IPS-NIHi11 (cell line): ENCODE measurements at places on chromosomes 11 and 22.

- DNase-seq: no peak
These were observed 1314.0 kb downstream of the JRKL start for GRCh38 chr11:97703851-97704250.

DNA sequence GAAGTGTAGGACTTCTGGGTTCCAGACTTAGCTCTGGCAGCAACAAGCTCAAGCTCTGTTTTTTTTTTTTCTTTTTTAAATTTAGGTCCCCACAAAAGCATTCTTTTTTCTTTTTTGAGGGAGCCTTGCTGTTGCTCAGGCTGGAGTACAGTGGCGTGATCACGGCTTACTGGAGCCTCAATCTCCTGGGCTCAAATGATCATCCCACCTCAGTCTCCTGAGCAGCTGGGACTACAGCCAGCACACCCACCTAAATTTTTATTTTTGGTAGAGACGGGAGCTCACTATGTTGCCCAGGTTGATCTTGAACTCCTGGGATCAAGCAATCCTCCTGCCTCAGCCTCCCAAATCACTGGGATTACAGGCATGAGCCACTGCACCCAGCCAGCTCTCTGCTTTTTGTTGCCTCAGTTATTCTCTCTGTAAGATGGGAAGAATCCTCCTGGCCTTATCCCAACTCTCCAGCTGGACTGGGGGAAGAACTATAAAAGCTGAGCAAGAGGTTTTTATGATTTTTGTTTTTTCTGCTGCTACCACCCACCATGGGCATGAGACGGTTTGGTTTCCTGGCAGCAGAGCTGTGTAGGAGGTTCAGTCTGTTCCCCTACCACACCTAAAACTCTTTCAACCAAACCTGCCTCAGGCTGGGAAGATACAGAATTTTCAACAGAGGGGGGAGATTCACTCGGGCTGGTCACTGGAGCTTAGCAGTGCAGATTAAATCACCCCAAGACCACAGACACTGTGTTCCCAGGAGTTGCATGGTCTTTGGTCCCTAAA lies 11.6 kb upstream of the MTFP1 start:
- no peak for DNase-seq

- no peak for DNase-seq
These were observed 9.6 kb downstream of the PARVB start for GRCh38 chr22:44033694-44034093.

DNA sequence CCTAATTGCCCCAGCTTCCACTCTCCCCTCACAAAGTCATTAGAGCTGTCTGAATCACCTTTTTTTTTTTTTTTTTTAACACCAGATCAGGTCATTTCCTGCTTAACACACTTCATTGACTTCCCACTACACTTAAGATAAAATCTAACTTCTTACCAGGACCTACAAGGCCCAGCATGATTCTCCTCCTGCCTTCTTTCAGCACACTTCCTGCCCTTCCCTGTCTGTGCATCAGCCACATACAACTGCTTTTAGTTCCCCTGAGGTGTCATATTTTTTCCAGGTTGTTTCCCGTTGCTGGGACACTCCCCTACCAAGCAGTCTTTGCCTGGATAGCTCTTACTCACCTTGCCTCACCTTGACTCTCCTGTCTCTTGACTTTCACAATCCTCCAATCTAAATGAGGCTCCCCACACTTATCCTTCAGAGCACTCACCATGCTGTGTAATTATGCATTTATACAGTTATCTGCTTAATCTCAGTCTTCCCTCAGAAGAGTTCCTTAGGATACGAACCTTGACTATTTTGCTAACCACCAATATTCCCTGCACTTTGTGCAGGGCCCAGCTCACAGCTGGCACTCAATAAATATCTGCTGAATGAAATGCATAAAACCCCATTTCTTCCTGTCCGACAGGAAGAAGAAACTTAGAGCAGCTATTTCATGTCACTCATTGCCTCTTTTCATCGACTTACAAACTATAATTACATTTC lies 96.6 kb upstream of the AKIP1 start:
- no peak for DNase-seq

DNA sequence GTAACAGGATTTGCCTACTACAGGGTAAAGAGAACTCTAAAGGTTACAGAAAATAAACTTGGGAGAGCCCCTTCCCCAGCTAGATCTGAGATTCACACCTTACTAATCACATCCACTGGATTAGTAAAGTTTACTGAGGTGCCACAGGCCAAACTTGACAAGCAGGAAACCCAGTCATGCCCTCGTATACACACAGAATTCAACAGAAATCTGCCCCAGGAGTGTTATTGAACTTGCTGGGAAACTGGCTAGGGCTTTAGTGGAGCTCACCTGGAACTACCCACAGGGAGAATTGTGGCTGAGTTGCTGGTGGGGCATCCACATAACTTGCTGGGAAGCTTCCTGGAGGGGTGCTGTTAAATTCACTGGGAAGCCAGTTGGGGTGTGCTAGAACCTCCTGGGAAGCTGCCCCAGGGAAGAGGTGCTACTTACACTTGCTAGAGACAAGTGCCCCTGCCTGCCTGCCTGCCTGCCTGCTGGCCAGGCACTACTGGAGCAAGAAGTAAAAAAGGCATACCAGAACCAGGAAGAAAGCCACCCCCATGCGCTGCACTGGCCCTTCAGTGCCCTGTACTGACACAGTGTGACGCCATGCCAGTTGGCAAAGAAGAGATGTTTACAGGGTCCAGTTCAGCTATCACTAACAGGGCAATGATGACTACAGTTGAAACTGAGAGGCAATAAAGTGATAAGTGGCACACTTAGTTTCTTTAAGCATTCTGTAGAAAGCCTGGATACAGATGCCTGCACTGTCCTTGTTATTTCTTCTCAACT lies 106.5 kb downstream of the ALX4 start:
- no peak for DNase-seq
